Myocyte (in vitro differentiated cells): ENCODE measurements at places on chromosomes 4 and X. TPM values are rescaled to one million over a fixed set of nuclear protein-coding genes. Genes with fewer than 3 reads are reported as not detected.

Gene ELK1
- total RNA-seq = 44.2 and 76.4 TPM in 2 replicates

Gene SLC25A31
- not detected in 2 replicates for total RNA-seq

Gene CLIC2
- total RNA-seq = 0.05 and 0.62 TPM in 2 replicates

Gene AMTN
- total RNA-seq = not detected in 2 replicates
